ENCODE measurements at places on chromosomes 7 and 10.

DNA sequence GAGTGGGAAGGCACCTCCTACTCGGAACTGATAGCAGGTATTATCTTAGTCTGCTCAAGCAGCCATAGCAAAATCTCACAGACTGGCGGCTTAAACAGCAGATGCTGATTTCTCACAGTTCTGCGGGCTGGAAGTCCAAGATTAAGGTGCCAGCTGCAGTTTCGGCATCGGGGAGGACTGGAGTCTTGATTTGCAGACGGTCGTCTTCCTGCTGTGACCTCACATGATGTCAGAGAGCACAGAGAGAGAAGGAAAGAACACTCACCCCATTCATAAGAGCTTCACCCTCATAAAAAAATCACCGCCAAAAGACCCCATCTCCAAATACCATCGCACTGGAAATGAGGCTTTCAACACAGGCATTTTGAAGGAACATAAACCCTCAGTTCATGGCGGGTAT, 216.5 kb upstream of the PITRM1 start:
- no peak for DNase-seq

- DNase-seq = no peak
Observed at GRCh38 chr7:55557666-55558188, 14.6 kb downstream of the VOPP1 start.

- DNase-seq = no peak
Observed at GRCh38 chr10:78952030-78952429, 116.7 kb upstream of the ZMIZ1 start.

DNA sequence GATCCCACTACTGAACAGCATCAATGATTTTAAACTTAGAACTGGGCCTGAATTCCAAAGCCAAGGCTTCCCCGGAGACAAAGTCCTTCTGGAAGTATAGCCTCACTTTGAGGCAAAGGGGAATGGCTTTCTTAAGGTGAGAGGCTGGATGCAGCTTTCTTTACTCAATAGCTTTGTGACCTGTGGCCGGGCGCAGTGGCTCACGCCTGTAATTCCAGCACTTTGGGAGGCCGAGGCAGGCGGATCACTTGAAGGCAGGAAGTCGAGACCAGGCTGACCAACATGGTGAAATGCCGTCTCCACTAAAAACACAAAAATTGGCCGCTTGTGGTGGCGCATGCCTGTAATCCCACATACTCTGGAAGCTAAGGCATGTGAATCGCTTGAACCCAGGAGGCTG, 3.2 kb upstream of the FGFR2 start:
- no peak for DNase-seq

- DNase-seq = no peak
Observed at GRCh38 chr10:69865450-69865849, 63.7 kb downstream of the COL13A1 start.

DNA sequence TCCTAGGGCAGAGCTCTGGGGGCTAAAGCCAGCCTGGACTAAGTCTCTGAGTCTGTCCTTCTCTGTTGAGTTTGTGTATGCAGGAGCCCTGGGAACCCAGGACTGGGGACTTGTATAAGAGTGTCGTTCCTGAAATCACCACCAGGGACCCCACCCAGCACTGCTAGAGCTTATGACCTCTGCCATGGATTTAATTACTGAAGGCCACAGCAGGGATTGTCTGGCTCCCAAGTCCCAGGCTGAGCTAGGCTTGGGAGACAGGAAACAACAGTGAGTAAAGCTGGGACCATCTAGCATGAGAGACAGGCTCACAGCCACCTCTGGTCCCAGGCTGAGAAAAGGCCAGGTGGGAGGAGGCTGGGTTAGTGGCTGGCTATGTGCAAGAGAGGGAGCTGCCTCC, 1.4 kb upstream of the TSPAN15 start:
- peak; percentile 36 for DNase-seq

DNA sequence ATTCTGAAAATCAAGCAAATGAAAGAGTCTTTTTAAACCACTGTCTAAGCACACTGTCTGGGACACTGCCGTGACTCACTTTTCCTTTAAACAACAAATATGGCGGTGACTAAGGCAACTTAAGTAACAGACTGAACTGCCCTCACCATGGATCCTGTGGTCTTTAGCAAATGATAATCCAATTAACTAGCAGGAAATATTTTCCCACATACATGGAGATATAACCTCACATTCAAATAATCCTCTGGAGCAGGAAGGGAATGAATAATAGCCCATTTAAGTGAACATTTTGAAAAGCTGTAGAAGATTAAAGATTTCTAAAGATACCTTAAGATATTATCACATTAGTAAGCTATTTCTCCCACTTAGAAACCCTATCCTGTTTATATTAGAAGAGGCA, 40.3 kb upstream of the LRRC17 start:
- no peak for DNase-seq

Measured in frontal cortex (tissue), 4 donors.